ENCODE measurements at places on chromosomes 3 and 15.
A peak's percentile ranks its signal among the peaks of the same experiment; 100 is the strongest.

DNA sequence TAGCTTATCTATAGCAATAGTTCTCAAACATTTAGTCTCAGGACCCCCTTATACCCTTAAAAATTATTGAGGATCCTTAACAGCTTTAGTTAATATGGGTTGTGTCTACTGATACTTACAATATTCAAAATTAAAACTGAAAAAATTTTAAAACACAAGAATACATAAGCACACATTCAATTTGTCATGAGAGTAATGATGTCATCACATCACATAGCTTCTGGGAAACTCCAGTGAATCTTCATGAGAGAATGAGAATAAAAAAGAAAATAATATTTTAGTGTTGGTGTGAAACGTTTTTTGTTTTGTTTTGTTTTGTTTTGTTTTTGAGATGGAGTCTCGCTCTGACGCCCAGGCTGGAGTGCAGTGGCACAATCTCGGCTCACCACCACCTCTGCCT is 25.2 kb upstream of the ACP3 start:
- no peak for DNase-seq

DNA sequence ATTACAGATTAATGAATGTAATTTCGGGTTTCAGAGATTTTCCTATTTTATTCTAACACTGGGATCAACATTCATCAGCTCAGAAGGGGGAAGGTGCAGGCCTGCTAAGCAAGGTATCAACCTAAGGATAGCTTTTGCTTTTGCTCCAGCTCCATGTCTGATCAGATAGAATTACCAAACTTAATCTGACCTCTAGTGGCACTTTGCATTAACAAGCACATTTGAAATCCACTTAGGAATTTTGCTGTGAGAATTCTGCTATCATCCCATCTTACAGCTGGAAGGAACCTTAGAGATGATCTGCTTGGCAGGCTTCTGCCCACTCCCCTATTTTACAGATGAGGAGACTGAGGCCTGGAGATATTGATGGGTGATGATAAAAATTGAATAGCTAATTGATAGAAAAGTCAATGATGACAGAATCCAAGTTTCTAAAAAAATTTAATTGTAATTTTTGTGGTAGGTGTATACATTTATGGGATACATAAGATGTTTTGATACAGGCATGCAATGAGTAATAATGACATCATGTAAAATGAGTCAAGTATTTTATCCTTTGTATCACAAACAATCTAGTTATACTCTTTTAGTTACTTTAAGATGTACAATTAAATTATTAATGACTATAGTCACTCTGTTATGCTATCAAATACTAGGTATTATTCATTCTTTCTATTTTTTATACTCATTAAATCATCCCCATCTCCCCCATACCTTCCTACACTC is 209.2 kb upstream of the ZPLD1 start:
- peak; percentile 64 for DNase-seq

- no peak for DNase-seq
These were observed 19.7 kb downstream of the CTSH start for GRCh38 chr15:78925076-78925624.

- DNase-seq, result no peak
These were observed 635.4 kb upstream of the NECTIN3 start for GRCh38 chr3:110436209-110436608.

GRCh38 chr3:155991212-155991611 is 120.8 kb downstream of the GMPS start:
- DNase-seq, result no peak

DNA sequence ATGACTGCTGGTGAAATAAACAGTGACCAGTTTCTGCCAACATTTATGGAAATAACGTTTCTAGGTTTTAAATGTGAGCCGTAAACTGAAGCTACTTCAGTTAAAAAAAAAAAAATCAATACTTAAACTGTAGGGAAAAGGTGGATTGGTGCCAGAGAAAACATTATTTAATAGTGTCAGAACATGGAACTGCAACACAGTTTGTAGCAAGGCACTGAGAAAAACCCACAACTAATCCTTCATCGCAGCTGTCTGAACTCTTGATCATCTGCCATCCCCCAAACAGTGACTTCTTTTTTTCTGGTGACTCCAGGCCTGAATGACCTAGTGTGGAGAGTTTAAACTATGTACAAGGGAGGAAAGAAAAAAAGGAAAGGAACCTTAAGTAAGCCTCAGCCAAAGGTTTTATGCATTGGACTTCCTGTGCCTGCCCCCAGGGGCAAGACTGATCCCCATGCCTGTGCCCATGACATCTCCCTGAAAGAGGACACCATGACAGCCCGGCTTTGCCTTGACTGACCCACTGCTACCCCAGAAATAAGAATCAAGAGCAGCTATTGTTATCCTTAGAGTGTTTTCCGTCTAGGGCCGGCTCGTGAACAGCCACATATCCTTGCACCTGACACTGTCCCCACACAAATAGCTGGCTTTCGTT is 33.1 kb downstream of the CRTAP start:
- DNase-seq, result no peak

DNA sequence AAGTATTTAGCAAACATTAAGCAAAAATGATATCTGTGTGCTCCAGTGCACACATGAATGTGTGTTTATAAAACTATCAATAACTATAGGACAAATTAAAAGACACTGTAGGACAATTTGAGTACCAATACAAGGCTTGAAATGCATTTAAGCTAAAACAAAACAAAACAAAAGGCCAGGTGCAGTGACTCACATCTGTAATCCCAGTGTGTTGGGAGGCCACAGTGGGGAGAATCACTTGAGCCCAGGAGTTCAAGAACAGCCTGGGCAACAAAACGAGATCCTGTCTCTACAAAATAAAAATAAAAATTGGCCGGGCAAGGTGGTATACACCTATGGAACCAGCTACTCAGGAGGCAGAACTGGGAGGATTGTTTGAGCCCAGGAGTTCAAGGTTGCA is 50.7 kb downstream of the CSNK1G1 start:
- no peak for DNase-seq

- DNase-seq, result no peak
These were observed 104.1 kb upstream of the GOLGA8J start for GRCh38 chr15:29978411-29979382.

GRCh38 chr3:183518491-183519251 is 36.8 kb downstream of the KLHL6 start:
- no peak for DNase-seq

DNA sequence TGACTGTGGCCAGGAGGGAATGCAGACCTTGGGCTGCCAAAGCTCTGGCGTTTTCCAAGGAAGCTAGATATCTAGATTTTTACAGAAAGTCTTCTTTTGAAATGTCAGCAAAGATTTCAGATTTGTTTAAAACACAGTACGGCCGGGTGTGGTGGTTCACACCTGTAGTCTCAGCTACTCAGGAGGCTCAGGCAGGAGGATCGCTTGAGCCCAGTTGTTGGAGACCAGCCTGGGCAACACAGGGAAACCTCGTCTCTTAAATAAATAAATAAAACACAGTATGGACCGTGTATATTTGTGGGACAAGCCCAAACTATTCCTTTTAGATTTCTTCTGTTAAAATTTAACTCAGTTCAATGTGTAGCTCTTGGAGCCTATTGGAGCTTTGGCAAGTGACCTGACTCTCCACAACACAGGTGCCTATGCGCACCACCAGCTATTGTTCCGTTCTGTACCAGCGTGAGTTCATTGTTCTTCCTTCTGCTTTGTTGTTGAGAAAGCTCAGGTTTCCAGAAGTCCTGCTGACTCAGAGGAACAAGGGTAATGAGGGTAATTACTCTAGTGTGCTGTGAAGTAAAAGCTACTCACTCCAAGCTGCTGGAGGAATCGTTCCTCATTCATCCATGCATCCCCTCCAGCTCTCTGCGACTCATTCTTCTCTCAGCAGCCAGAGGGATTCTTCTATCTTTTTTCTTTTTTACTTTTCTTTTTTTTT is 73.1 kb upstream of the SLC6A6 start:
- no peak for DNase-seq

- DNase-seq, result no peak
These were observed 52.9 kb downstream of the FGD5 start for GRCh38 chr3:14871456-14872200.

DNA sequence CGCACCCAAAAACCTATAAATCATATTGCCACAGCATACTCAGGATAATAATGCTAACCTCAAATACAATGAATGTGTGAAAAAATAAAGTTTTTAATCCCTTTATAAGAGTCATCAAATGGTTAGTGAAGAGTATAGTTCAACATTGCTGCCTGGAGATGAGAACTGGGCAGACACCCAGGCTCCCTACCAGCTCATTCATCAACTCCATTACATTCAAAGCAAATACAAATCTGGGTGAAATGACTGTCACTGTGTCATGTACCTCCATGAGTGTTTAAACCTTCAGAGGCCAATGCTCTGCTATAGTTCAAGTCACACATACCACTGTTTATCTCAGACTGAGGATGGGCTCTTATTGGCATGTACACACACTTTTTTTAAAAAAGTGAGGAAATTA is 167.2 kb upstream of the KCNMB2 start:
- no peak for DNase-seq

- DNase-seq, result no peak
These were observed 63.2 kb downstream of the IQGAP1 start for GRCh38 chr15:90451053-90451850.

GRCh38 chr3:169403855-169404519 is 259.5 kb downstream of the MECOM start:
- DNase-seq, result no peak

GRCh38 chr3:186496635-186497034 is 47.5 kb downstream of the CRYGS start:
- DNase-seq, result no peak

DNA sequence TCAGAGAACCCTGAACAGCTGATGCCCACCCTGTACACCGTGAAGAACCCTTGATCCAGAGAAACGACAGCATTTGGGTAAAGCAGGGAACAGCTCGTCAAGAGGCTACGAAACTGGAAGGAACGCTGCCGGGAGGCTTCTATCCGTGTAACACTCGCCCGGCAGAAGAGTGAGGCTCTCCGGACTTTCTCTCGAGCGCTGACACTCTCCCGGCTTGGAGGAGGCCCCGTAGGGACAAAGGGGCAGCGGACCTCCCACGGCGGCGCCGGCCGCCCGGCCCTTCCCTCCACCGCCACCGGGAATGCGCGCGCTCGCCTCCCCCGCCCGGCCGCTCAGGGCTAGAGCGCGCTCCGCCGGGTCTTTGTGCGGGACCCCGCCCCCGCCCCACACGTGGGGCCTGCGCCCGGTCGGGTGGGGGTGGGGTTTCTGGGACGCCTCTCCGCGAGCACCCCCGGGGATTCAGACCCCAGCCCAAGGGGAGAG is 1.7 kb downstream of the HYAL2 start:
- no peak for DNase-seq

DNA sequence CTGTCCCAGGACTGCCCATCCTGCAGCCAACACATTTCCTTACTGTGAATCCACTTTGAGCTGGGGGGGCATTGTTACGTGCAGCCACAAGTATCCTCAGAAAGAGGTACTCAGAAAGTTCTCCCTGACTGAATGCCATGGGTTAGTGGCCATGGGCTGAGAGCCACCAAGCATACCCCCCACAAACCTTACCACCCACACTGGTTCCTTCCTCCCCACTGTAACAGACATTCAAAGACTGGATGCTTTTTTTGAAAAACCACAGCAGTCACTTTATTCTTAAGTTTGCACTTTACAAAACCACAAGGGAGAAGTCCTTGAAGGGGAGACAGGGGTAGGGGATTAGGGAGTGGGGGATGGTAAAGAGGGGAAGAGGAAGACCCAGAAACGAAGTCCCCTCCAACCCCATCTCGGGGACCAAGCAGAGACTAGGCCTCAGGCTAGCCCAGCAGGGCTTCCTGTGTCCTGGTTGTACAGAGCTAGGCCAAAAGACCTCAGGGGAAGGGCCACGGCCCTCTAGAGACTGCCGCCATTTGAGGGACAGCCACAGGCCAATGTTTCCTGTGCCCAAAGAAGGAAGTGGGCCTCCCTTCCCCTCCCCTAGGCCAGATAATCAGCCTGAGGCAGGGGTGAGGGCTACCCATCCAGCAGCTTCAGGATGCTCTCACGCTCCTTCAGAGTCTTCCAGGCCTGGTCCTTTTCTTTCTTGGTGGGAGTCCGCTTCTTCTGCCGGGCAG is 10.1 kb upstream of the CAMK1 start:
- no peak for DNase-seq

- no peak for DNase-seq
These were observed 175.0 kb upstream of the TLE3 start for GRCh38 chr15:70272565-70273355.

- DNase-seq, result peak; percentile 36
These were observed 380.3 kb upstream of the CBLB start for GRCh38 chr3:106249159-106249558.

DNA sequence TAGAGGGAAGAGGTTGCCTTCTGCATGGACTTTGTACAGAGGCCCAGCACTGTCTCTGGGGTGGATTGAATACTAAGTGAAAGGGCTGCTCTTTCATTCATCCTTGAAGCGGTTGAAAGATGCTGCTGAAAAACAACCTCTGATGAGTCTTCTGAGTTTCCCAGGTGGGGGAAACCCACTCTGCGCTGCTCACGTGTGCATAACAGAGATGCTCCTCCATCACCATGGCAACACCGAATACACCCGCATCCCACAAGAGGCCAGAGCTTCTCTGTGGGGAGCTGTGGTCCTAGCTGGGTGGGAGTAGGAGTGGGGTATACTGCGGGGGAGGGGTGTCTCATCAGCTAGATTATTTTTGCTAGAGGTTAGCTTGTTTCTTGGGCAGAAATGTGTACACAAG is 6.1 kb upstream of the SYN2 start:
- no peak for DNase-seq

GRCh38 chr15:37882640-37883039 is 51.8 kb upstream of the TMCO5A start:
- DNase-seq, result no peak

GRCh38 chr15:70435369-70435768 is 328.0 kb downstream of the UACA start:
- DNase-seq, result no peak
